ENCODE measurements at places on chromosomes 7 and 10.

- no peak for DNase-seq
These were observed 33.2 kb upstream of the TCERG1L start for GRCh38 chr10:131344747-131345146.

- no peak for DNase-seq
These were observed 420.8 kb upstream of the AUTS2 start for GRCh38 chr7:69177461-69177861.

DNA sequence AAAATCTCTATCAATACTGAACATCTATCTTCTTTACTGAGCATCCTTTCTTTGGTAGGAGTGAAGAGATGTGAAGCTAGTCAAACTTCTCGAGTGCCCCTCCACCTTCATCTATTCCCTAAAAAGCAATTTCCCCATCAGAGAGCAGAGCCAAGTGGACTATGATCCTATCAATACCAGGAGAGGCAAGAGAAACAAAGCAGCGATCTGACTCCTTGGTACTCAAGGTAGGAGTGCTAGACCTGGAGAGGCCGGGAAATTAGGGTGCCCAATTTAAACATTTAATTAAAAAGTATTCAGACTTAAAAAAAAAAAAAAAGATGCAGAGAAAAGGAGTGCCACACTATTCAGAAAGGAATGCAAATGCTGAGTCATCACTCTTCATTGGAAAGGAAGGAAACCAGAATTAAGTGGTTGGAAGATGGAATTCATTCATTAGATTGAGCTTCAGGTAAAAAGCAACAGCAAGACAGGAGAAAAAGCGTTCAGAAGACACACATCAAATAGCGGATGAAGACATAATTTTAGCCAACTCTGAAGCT lies 1.6 kb downstream of the TIAL1 start:
- peak; percentile 23 for DNase-seq

- no peak for DNase-seq
These were observed 293.7 kb downstream of the DNAJB9 start for GRCh38 chr7:108863227-108863848.

- DNase-seq = no peak
These were observed 428.6 kb downstream of the LRMDA start for GRCh38 chr10:75860009-75860408.

Data from amniotic stem cell (primary cell).